ENCODE measurements at places on chromosomes 13 and 19. TPM values are rescaled to one million over a fixed set of nuclear protein-coding genes. Genes with fewer than 3 reads are reported as not detected.

GRCh38 chr19:20233105-20233504, 66.1 kb downstream of the ZNF486 start:
- no peak overlapping the region for H3K4me3 ChIP-seq
- peaks cover 19% of the 10 kb centered on the region for H3K36me3 ChIP-seq
- no peaks in the 10 kb centered on the region for H3K27me3 ChIP-seq
- DNase-seq = no peak

Gene GPI
- 228 TPM for total RNA-seq

Gene CEACAM4
- not detected for total RNA-seq

DNA sequence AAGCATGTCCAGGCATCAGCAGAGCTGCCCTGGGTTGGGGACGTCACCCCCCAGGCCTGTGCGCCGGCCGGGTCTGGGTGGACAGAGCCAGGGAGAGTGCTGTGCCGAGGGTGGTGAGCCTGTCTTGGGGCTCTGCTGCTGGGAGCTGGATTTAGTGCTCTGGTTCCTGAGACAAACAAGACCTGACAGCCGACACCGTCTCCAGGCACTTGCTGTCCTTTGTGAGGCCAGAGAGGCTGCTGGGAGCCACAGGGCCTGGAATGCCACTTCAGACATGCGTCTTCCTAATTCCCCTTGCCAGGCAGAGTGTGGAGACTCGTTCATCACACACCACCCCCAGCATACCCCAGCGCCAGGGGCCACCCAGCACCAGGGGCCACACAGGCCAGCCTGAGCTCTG, 165.8 kb downstream of the KDM4B start:
- no peak overlapping the region for H3K4me3 ChIP-seq
- peaks cover 15% of the 10 kb centered on the region for H3K4me1 ChIP-seq
- H3K27me3 ChIP-seq = no peaks in the 10 kb centered on the region
- no peak for DNase-seq
- no peak overlapping the region for H3K27ac ChIP-seq

Gene RFPL4AL1
- total RNA-seq = not detected

Gene CCDC169
- 2.2 TPM for total RNA-seq

DNA sequence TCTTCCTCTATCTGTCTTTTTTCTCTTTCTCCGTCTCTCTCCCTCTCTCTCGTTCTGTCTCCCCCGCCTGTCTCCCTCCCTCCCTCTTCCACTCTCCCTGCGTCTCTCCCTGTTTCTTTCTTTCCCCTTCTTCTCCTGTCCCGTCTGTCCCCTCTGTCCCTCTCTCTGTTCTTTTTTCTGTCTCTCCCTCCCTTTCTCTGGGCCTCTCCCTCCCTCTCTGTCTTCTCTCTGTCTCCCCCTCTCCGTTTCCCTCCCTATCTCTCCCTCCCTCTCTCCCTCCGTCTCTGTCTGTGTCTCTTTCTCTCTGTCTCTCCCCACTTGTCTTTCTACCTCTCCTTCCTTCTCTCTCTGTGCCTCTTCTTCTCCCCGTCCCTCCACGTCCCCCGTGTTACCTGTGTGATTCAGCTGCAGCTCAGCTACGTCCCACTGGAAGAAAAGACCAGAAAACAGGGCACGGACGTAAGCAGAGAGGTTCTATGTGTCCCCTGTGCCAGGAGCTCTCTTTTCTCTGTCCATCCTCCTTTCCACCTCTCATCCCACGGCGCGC, 1.2 kb downstream of the CD70 start:
- DNase-seq = no peak
- H3K4me1 ChIP-seq = peaks cover 49% of the 10 kb centered on the region
- peaks cover 57% of the 10 kb centered on the region for H3K27me3 ChIP-seq
- H3K4me3 ChIP-seq = peak overlapping the region; percentile 71

Gene TINCR
- total RNA-seq = 2.0 TPM

Gene FFAR2
- total RNA-seq = not detected

Gene PPP1R37
- total RNA-seq = 23.9 TPM

GRCh38 chr13:23321535-23322241, 111.8 kb downstream of the SACS start:
- H3K4me3 ChIP-seq = peak overlapping the region; percentile 53
- H3K4me1 ChIP-seq = peaks cover 75% of the 10 kb centered on the region
- H3K27ac ChIP-seq = peak overlapping the region; percentile 100
- H3K36me3 ChIP-seq = peaks cover 4% of the 10 kb centered on the region
- H3K27me3 ChIP-seq = no peaks in the 10 kb centered on the region

DNA sequence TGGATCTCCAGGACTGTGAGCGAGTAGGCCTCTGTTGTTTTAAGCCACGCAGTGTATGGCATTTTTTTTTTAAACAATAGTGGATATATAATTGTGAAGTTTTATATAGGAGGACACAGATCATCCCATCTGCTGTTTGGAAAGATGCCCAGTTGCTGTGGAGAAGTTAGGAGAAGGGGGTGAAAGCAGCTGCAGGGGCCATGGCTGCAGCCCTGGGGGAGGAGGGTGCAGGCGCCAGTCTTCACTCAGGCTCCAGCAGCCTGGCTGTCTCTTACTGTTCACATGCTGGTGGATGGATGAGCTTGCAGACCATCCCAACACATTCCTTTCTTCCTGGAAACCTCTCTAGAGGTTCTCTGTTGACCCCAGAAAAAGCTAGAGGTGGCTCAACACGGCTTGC, 242.3 kb downstream of the TEX29 start:
- H3K27me3 ChIP-seq = peaks cover 11% of the 10 kb centered on the region
- H3K4me1 ChIP-seq = no peaks in the 10 kb centered on the region
- peaks cover under 1% of the 10 kb centered on the region for H3K36me3 ChIP-seq
- no peak overlapping the region for H3K4me3 ChIP-seq

Gene PABPC3
- total RNA-seq = 0.18 TPM

Gene LILRA5
- not detected for total RNA-seq

Gene ZNF714
- total RNA-seq = 5.0 TPM

- H3K27me3 ChIP-seq = no peaks in the 10 kb centered on the region
- peaks cover 15% of the 10 kb centered on the region for H3K36me3 ChIP-seq
- no peak overlapping the region for H3K4me3 ChIP-seq
- H3K4me1 ChIP-seq = peaks cover 96% of the 10 kb centered on the region
- no peak for DNase-seq
- H3K27ac ChIP-seq = no peak overlapping the region
Observed at GRCh38 chr19:38697197-38697596, 47.1 kb downstream of the CAPN12 start.

DNA sequence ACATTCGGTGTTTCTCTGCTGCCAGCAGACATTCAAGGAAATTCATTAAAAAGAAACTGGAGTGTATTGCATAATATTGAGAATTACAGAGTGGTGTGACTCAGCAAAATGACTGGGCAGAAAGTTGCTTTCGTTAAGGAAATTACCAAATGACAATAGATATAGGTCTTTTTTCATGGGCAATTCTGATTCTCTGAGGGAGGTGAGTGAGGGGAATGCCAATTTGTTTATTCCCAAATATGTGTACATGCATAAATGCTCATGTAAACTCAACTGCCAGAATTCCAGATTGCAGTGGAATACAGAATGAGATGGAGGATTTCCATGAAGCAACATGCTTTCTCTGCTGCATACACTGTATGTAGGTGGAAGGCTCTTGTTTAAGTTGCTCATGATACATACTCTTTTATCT, 1730.1 kb downstream of the SLITRK5 start:
- DNase-seq = no peak
- H3K4me1 ChIP-seq = peaks cover 15% of the 10 kb centered on the region
- H3K27ac ChIP-seq = peak overlapping the region; percentile 86
- H3K4me3 ChIP-seq = no peak overlapping the region

- no peaks in the 10 kb centered on the region for H3K27me3 ChIP-seq
- no peak overlapping the region for H3K4me3 ChIP-seq
- no peaks in the 10 kb centered on the region for H3K4me1 ChIP-seq
- H3K36me3 ChIP-seq = peaks cover 3% of the 10 kb centered on the region
- no peak for DNase-seq
Observed at GRCh38 chr13:43822969-43823368, 36.2 kb upstream of the ENOX1 start.

Gene FCHO1
- total RNA-seq = 0.49 TPM

- no peaks in the 10 kb centered on the region for H3K4me1 ChIP-seq
- no peaks in the 10 kb centered on the region for H3K27me3 ChIP-seq
- H3K4me3 ChIP-seq = no peak overlapping the region
- no peak overlapping the region for H3K27ac ChIP-seq
Observed at GRCh38 chr19:28394725-28395124, 818.2 kb downstream of the UQCRFS1 start.

Gene CNMD
- not detected for total RNA-seq

DNA sequence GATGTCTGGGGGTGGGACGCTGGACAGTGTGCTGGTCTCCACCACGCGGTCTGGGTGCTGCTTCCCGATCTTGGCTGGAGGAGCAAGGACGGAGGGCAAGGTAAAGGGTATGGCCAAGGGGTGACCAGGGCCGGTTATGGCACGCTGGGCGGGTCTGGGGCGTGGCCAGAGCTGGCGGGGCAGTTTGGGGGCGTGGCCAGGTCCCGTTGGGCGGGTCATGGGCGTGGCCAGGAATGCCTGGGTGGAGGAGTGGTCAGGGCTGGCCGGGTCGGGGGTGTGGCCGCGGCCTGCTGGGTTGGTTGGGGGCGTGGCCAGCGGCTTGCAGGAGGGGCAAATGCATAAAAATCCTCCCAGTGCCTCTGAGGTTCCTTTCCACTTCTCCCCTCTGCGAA, 19.2 kb downstream of the GPX4 start:
- peaks cover 19% of the 10 kb centered on the region for H3K36me3 ChIP-seq
- H3K27ac ChIP-seq = no peak overlapping the region
- no peaks in the 10 kb centered on the region for H3K27me3 ChIP-seq
- no peak overlapping the region for H3K4me3 ChIP-seq
- H3K4me1 ChIP-seq = peaks cover 22% of the 10 kb centered on the region

- no peaks in the 10 kb centered on the region for H3K27me3 ChIP-seq
- no peaks in the 10 kb centered on the region for H3K36me3 ChIP-seq
- H3K4me3 ChIP-seq = no peak overlapping the region
- H3K27ac ChIP-seq = no peak overlapping the region
Observed at GRCh38 chr13:64305246-64305645, 2889.6 kb upstream of the PCDH20 start.

DNA sequence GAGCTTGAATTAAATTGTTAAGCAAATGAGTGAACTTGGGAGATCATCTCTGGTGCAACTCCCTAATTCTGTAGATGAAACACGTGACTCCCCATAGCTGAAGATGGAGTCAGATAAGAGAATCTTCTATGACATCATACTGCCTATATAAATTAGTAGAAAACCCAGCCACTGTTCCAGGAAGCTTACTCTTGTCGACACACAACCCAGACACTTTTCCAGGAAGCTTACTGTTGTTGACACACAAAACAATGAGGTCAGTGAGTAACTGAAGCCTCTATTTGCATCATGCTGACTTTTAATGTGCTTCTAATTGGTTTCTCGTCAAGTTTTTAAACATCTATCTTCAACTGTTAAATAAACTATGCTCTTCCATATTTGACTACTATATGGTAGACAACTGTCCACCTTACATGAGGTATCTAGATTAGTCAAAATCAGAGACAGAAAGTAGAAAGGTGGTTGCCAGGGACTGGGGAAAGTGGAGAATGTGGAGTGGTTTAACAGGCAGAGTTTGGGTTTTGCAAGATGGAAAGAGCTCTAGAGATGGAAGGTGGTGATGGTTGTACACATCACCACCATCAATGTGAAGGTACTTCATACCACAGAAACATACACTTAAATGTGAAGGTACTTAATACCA, 168.2 kb downstream of the FGF14 start:
- no peak overlapping the region for H3K27ac ChIP-seq
- H3K27me3 ChIP-seq = peaks cover 3% of the 10 kb centered on the region
- no peak overlapping the region for H3K4me3 ChIP-seq
- H3K4me1 ChIP-seq = no peaks in the 10 kb centered on the region
- DNase-seq = no peak
- H3K36me3 ChIP-seq = no peaks in the 10 kb centered on the region

GRCh38 chr13:107034236-107034872, 466.4 kb upstream of the ARGLU1 start:
- DNase-seq = no peak
- H3K27me3 ChIP-seq = no peaks in the 10 kb centered on the region
- no peaks in the 10 kb centered on the region for H3K36me3 ChIP-seq
- no peak overlapping the region for H3K27ac ChIP-seq
- H3K4me1 ChIP-seq = peaks cover 23% of the 10 kb centered on the region

- H3K4me1 ChIP-seq = no peaks in the 10 kb centered on the region
- no peak overlapping the region for H3K27ac ChIP-seq
- DNase-seq = no peak
- H3K27me3 ChIP-seq = peaks cover 47% of the 10 kb centered on the region
Observed at GRCh38 chr19:55147545-55148251, 1.3 kb downstream of the TNNT1 start.

- no peak overlapping the region for H3K27ac ChIP-seq
- H3K27me3 ChIP-seq = peaks cover 61% of the 10 kb centered on the region
- DNase-seq = no peak
- no peak overlapping the region for H3K4me3 ChIP-seq
Observed at GRCh38 chr13:25190771-25191170, 18.7 kb upstream of the AMER2 start.

GRCh38 chr19:31882709-31883108, 462.7 kb upstream of the ZNF507 start:
- H3K4me1 ChIP-seq = no peaks in the 10 kb centered on the region
- no peaks in the 10 kb centered on the region for H3K36me3 ChIP-seq
- H3K4me3 ChIP-seq = no peak overlapping the region

DNA sequence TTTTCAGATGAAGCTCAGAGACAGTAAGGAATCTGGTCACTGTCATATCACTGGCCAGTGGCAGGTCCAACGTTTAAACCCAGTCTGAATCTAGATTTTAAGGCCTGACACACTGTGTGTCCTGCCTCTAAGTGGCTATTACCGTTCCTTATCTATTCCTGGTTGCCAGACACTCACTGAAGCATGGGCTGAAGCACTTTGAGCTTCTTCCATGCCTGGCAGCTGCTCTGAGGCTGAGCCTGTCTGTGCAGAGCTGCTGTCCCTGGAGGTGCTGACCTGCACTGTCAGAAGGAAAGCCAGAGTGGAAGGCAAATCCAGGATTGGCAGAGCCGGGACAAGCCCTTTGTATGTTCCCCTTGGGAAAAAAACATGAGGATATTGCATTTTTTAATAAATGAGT, 109.2 kb upstream of the SLC7A1 start:
- H3K36me3 ChIP-seq = no peaks in the 10 kb centered on the region
- DNase-seq = no peak
- no peaks in the 10 kb centered on the region for H3K27me3 ChIP-seq

Gene JOSD2
- total RNA-seq = 43.1 TPM

- no peak for DNase-seq
- H3K27me3 ChIP-seq = no peaks in the 10 kb centered on the region
- no peak overlapping the region for H3K4me3 ChIP-seq
- H3K27ac ChIP-seq = peak overlapping the region; percentile 85
- peaks cover 13% of the 10 kb centered on the region for H3K4me1 ChIP-seq
Observed at GRCh38 chr19:45798995-45799517, 6.4 kb upstream of the DMWD start.

Data from chondrocyte (in vitro differentiated cells).